GM23248 (cell line): ENCODE measurements at places on chromosomes 3 and 15.

DNA sequence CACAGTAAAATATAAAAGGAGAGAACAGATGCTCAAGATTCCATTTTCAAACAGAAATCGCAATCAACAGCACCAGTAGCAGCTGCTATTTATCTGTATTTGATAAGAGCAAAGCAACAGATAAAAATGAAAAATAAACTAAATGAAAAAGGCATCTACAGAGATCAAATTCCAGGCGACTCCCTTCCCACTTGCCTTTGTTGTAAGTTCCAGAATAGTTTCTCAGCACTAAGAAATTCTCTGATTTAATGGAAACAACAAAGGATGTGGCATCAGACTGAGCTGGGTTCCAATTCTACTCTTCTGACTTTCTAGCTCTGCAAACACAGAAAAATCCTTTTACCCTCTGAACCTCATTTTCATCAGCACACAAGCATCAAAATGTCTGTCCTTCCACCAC is 110.8 kb upstream of the MME start:
- DNase-seq, result no peak

DNA sequence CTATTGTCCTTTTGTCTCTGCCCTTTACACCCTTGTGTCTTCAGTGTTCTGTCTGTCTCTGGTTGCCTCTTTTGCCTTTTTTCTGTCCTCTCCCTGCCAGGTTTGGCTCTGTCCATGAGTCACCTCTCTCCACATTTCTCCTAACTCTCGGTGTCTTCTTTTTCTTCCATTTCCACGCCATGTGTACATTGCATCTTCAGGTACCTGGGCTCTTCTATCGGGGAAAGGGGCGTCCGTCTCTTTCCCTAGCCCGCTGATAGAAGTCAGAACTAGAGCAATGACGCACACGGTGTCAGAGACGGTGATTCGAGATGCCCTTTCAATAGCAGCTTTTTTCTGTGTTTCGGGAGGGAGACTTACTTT is 641 bp downstream of the OPA1 start:
- peak; percentile 69 for DNase-seq

DNA sequence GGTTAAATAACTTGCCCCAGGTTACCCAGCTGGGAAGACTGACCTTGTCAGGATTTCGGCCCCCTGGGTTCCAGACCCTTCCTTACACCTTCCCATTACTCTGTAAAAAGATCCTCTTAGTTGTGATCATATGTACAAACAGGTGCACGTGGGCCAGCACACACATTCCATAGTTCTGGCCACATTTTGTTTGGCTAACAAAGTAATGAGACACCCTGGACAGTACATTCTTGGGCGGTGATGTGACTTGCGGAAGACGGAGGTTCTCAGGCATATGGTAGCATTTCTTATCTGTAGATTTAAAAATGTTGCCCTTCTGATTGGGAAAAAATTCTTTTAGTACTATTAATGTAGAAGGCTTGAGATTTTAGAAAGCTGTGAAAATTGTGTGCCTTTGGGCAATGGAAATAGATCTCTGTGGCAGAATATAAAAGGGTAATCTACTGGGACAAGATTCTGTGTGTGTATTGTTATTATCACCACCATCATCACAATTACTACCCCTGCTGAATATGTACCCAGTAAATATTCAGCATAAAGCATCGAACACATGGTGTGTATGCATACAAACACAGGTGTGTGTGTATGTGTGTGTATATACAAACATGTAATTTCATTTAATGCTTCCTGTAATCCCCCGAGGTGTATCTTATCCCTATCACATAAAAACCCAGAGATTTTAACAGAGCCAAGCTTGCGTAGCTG is 205.4 kb upstream of the UBE2E1 start:
- peak; percentile 83 for DNase-seq

- DNase-seq, result no peak
Observed at GRCh38 chr3:32334675-32335074, 57.0 kb upstream of the CMTM7 start.

- no peak for DNase-seq
Observed at GRCh38 chr15:100259266-100259665, 82.5 kb downstream of the ADAMTS17 start.

DNA sequence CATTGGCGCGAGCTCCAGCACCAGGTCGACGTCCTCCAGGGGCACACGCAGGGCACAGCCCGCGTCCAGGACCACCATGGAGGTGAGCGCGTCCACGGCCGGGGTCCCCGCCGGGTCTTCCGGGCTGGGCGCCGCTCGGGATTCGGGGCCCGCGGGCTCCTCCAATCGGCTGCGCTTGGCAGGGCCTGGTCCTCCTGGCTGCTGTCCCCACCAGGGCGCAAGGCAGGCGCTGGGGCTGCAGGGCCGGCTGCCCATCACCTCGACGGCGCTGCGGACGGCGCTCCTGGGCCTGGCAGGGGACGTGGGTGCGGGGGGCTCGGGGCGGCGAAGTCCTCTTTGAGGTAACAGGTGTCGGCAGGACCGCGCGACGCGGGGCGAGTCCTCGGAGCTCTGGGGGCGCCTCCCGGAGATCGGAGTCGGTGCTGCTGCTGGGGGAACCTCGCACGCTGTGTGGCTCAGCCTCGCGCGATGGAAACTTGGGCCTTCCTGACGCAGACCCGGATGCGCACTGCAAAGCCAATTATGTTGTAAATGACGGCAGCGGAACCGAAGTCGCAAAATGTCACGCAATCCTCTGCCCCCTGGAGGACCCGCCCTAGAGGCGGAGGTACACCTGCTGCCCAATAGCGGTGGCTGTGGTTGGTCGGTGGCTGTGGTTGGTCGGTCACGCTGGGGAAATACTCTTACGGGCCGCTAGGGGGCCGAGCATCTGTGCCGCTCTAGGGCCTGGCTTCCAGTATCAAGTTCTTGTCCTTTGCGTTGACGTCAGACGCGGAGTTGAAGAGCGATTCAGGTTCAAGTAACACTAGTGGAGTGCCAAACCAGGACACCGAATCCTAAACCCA is at the start of gene PRR23C:
TSS of gene PRR23C (minus strand) at position 527 of the 845 bp plus-strand sequence. CDS start at position 255, 272 bp downstream.
- DNase-seq, result no peak

DNA sequence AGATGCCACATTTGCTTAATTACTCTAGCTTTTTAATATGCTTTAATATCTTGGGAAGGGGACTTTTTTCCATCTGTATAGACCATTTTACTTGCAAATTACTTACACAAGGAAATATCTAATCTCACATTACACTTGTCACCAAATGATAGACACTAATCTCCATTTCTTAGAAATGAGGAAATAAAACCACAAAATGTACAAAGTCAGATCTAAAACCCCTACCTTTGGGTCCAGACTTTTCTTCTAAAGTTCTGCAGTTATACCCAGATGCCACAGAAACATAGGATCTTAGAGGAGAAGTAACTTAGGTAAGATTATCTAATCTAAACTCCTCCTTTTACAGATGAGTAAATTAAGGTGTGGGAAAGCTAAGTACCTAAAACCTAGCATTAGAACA is 44.3 kb downstream of the CD200R1L start:
- no peak for DNase-seq

GRCh38 chr3:190167936-190168680 is 47.4 kb upstream of the P3H2 start:
- DNase-seq, result no peak

DNA sequence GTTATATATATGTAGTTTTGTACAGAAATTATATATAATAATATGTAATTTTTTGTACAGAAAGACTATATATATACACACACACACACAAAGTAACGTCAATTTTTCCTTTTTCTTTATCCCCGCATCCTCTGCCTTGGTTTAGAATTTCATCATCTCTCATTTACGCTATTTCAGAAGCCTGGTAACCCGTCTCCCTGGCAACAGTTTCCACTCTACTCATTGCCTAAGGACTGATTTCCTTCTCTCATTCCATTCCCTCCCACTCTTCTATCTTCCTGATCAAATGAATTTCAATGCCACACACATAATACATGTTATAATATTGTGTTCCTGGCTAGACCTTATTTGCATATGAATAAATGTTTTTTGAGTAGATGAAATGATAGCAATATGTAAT is 47.8 kb upstream of the NDN start:
- no peak for DNase-seq

GRCh38 chr15:29937956-29938355 is 115.7 kb upstream of the TJP1 start:
- peak; percentile 36 for DNase-seq

DNA sequence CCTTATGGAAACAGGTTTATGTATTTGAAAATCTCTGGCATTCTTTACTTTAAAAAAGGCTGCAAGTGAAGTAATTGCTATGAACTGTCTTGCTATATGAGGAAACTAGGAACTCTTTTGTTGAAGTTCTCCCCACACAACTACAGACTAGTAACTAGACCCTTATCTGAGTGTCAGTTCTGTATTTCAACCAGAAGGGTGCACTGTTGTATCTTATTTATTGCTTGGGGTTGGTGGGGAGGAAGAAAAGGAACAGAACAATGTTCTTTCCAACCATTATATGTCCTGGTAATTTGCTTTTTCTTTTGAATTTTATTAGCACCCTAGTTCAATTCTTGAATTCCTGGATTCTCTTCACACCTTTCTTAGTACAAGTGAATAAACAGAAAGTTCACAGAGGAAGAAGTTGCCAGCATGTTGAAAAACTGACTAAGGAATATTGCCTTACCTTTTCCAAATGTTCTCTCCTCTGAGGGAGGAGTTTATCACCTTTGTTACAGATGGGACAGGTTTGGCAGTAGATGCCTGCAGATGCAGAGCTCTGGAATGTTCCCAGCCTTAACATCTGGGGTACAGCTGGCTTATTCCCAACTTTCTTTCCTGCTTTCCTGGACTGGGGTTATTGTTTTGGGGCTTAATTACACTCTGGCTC is 162.4 kb upstream of the CFAP20DC start:
- peak; percentile 72 for DNase-seq

GRCh38 chr15:39192351-39192750 is 388.5 kb upstream of the THBS1 start:
- DNase-seq, result no peak

DNA sequence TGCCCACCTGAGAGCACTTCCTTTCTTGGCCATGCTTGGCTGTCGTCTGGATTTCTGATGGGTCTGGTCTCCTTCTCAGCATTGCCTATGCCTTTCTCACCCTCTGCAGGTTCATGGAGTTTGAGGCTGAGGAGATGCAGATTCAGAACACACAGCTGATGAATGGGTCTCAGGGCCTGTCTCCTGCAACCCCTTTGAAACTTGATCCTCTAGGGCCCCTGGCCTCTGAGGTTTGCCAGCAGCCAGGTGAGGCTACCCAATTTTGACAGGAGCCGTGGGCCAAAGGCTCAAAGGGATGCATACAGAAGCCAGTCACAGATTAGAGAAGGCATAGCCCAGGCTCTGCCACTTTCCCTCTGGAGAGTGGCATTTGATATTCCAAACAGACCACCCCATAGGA is 10.5 kb downstream of the NUTM1 start:
- no peak for DNase-seq

DNA sequence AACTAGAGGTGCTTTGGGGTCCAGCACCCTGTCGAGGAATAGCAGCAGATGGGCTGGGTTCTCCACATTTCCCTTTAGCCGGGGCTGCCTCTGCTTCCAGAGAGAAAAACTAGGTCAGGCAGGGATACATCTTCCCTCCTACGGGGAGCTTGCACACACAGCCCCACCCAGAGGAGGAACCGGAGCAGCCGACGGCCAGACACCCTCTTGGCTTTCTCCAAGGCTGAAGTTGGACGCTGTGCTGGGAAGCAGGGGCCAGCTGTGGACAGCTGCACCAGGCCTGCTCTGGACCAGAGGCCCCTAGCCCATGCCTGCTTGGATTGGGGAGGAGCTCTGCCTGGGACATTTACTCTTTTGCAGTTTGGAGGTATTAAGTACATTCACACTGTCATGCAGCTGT is 44.7 kb upstream of the NR2C2 start:
- peak; percentile 31 for DNase-seq
